ENCODE measurements at places on chromosomes 7 and 10. TPM values are rescaled to one million over a fixed set of nuclear protein-coding genes. Genes with fewer than 3 reads are reported as not detected.

- H3K4me1 ChIP-seq: peaks cover 58% of the 10 kb centered on the region
- DNase-seq: peak; percentile 90
- peak overlapping the region; percentile 26 for H3K4me3 ChIP-seq
- H3K27ac ChIP-seq: peak overlapping the region; percentile 92
- peaks cover 60% of the 10 kb centered on the region for H3K27me3 ChIP-seq
- no peaks in the 10 kb centered on the region for H3K36me3 ChIP-seq
These were observed 98.8 kb downstream of the CHST15 start for GRCh38 chr10:123994417-123995081.

DNA sequence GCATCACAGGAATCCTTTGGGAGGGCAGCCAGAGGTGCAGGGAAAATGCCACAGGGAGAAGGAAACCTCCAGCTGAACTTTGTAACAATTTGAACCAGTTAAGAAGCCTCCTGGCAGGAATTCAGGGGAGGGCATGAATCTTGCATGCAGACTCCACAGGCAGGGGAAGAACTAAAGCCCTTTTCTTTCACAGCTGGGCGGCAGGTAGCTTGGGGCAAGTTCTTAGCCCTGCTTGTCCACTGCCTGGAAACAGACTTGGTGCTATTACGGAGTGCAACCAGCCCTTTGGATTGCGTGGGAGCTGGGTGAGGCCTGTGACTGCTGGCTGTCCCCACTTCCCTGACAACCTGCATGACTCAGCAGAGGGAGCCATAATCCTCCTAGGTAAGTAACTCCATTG lies 51.7 kb upstream of the ADAM12 start:
- no peak for DNase-seq
- H3K4me1 ChIP-seq: no peaks in the 10 kb centered on the region
- no peak overlapping the region for H3K27ac ChIP-seq
- H3K4me3 ChIP-seq: no peak overlapping the region
- no peaks in the 10 kb centered on the region for H3K27me3 ChIP-seq

DNA sequence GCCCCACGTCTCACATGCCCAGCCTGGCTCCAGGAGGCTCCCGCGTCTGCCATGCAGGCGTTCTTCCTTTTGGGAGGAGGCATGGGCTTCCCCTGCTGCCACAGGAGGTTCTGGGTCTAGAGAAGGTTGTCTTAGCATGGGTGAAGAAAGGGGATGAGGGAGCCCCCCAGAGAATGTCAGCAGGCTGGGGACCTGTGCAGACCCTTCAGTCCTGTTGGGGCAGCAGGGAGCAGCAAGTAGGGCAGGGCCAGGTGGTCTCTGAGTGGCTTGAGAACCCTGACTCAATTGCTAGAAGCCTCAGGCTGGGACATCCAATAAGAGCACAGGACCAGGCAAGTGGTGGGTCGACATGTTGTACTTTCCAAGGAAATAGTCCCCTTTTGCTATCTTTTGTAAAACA lies 34.4 kb upstream of the ADCYAP1R1 start:
- no peak overlapping the region for H3K4me3 ChIP-seq
- H3K36me3 ChIP-seq: no peaks in the 10 kb centered on the region
- no peaks in the 10 kb centered on the region for H3K4me1 ChIP-seq
- H3K27me3 ChIP-seq: no peaks in the 10 kb centered on the region

DNA sequence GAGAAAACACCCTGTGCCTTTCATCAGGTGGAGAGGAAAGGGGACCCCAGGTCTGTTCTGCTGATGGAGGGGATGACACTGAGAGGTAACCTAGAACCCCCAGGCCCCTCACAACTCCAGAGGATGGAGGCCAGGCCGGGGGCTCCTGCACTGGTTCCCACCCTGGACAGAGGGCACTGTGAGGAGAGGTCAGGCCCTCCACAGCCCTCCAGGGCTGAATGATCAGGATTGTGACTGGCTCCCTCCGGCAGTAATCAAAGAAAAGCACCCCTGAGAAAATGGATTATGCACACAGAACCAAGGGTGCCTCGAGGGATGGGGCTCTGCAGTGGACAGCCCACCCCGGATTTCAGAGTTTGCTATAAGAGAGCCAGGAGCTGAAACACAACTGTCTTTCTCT lies 502.8 kb downstream of the TCERG1L start:
- DNase-seq: no peak
- H3K27ac ChIP-seq: no peak overlapping the region
- H3K36me3 ChIP-seq: no peaks in the 10 kb centered on the region
- H3K4me1 ChIP-seq: no peaks in the 10 kb centered on the region

GRCh38 chr7:6423942-6424701 lies 23.6 kb downstream of the DAGLB start:
- no peaks in the 10 kb centered on the region for H3K4me1 ChIP-seq
- no peaks in the 10 kb centered on the region for H3K36me3 ChIP-seq
- DNase-seq: peak; percentile 63
- no peaks in the 10 kb centered on the region for H3K27me3 ChIP-seq
- H3K4me3 ChIP-seq: no peak overlapping the region
- peak overlapping the region; percentile 91 for H3K27ac ChIP-seq

DNA sequence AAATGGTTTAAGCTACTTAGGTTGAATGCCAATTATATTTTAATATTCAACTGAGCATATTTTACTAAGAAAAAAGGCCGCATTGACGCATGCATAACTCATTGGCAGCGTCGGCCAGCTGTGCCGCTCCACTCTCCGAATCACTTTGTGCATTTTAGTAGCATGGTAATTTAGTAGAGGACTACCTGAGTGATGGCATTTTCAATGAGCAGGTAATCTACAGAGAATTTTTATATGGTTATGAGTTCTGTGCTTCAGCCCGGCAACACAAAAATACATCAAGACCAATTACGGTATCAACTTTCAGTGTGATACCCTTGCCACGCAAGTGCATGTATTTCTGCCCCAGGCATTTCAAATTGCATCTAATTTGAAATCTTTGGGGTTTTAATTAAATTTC lies 247.2 kb downstream of the EBF3 start:
- H3K27ac ChIP-seq: no peak overlapping the region
- H3K27me3 ChIP-seq: no peaks in the 10 kb centered on the region
- no peaks in the 10 kb centered on the region for H3K4me1 ChIP-seq
- no peak overlapping the region for H3K4me3 ChIP-seq

DNA sequence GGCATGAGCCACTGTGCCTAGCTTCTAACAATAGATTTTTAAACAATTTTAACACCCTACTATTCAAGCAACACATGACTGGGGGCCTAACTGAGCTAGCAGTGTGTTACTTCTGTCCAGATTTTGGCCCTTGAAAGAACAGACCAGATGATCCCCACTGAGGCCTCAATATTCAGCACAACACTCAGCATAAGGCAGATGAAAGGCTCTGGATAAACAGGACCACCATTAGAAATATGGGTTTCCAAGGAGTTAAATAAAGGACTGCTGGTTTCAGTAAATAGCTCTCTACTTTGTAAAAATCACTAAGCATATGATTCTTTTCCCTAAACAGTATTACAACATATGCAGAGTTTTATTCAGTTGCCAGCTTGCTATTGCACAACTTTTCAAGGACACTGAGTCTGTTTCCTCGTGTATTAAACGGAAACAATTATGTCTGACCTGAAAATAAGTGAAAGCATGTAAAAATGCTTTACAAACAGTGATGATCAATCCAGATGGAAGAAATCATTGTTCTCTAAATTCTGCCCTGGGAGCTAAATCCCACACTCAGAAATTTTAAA lies 23.8 kb upstream of the FZD1 start:
- peaks cover 15% of the 10 kb centered on the region for H3K4me1 ChIP-seq
- DNase-seq: no peak
- H3K4me3 ChIP-seq: no peak overlapping the region
- no peaks in the 10 kb centered on the region for H3K27me3 ChIP-seq

DNA sequence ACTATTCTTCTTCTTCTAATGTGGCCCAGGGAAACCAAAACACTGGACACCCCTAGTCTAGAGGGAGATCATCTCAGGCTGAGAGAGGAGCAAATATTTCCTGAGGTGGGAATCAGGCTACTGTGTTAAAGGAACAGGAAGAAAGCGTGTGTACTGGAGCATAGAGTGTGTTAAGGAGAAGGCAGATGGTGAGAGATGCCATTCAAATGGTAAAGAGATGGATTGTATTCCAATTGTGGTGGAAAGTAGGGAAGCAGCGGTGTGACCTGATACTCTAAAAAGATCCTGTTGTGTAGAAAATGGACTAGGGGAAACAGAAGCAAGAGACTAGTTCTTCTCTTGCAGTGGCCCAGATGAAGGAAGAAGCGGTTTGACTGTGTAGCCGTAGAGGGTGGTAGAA lies 31.2 kb downstream of the RAB18 start:
- no peaks in the 10 kb centered on the region for H3K4me1 ChIP-seq
- no peak for DNase-seq
- peaks cover 56% of the 10 kb centered on the region for H3K36me3 ChIP-seq

DNA sequence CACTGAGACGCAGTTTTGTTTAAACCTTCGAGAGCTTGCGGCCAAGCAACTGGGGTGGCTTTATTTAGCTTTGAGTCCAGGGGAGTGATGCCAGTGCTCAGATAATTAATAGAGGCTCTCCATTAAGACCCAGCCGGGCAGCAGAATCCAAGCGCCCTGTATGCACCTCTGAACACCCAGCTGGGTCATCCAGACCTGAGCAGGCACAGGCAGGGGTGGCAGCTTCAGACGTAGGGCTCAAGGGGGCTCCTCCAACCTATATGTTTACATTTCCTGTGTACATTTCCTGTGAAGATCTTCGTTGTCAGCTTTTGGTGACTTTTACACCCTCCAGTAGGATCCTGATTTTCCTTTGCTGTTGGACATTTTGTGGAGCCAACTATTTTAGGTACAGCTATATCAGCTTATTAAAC lies 719.5 kb downstream of the LRMDA start:
- H3K27ac ChIP-seq: peak overlapping the region; percentile 15
- H3K27me3 ChIP-seq: no peaks in the 10 kb centered on the region
- no peaks in the 10 kb centered on the region for H3K4me1 ChIP-seq
- no peak overlapping the region for H3K4me3 ChIP-seq
- peak; percentile 52 for DNase-seq
- no peaks in the 10 kb centered on the region for H3K36me3 ChIP-seq

DNA sequence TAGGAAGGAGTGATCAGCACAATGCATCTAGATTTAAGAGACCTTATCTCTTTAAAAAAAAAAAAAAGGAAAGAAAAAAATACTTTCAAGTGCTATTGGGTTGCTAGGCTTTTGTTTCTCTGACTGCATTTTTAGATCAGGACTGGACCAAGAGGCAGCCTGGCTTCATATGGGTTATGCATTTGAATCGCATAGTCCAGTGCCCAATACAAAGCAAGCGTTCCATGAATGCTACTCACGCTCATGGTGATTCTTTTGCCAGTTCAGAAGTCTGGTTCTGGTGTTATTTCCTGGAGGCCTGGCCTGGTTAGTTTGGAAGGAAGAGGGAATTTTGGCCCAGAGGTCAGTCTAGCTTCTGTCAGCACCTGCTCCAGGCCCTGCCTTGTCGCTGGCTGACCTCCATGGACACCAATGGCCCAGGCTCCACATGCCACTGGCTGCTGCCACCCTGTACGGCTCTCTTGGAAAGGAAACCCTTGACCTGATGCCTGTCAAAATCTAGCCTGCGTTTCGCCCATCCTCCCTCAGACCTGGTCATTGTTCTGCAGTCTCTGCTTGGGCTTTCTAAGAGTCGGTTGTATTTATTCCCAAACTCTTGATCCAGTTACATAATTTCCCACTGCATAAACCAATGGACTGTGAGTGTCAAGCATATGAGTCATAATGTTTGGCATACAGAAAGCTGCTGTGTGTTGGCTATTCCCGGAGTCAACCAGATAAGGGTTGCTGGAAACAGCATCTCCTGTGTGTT lies 74.3 kb upstream of the MKX start:
- H3K27me3 ChIP-seq: no peaks in the 10 kb centered on the region
- H3K36me3 ChIP-seq: no peaks in the 10 kb centered on the region
- no peak overlapping the region for H3K4me3 ChIP-seq
- peaks cover 7% of the 10 kb centered on the region for H3K4me1 ChIP-seq
- no peak overlapping the region for H3K27ac ChIP-seq
- DNase-seq: no peak

GRCh38 chr10:104447331-104447730 lies 93.7 kb downstream of the CFAP58 start:
- no peak overlapping the region for H3K4me3 ChIP-seq
- H3K27me3 ChIP-seq: no peaks in the 10 kb centered on the region
- H3K4me1 ChIP-seq: no peaks in the 10 kb centered on the region
- H3K36me3 ChIP-seq: no peaks in the 10 kb centered on the region
- H3K27ac ChIP-seq: no peak overlapping the region
- no peak for DNase-seq

DNA sequence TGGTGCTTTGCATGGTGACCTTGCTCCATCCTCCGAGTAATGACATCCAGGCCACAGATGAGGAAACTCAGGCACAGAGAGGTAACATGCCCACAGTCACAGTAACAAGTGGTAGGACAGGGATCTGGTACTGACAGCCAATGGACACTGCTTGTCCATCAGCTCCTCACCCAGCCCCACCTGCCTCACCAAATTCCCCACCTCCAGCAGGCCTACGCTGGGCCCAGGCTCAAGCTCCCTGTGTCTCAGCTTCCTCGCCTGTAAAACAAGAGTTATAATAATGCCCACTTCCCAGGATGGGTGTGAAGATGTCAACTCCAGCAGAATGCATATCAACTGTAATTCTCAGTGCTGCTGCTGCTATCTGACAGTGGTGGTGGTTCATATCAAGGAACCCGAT lies 123.8 kb downstream of the GRID1 start:
- no peaks in the 10 kb centered on the region for H3K36me3 ChIP-seq
- no peak for DNase-seq
- H3K27me3 ChIP-seq: no peaks in the 10 kb centered on the region
- H3K4me1 ChIP-seq: no peaks in the 10 kb centered on the region
- H3K4me3 ChIP-seq: no peak overlapping the region
- H3K27ac ChIP-seq: no peak overlapping the region

- no peaks in the 10 kb centered on the region for H3K4me1 ChIP-seq
- no peak overlapping the region for H3K4me3 ChIP-seq
- DNase-seq: no peak
- H3K27me3 ChIP-seq: no peaks in the 10 kb centered on the region
- no peak overlapping the region for H3K27ac ChIP-seq
These were observed 151.3 kb downstream of the HGF start for GRCh38 chr7:81618396-81619014.

GRCh38 chr7:71498381-71498780 lies 366.4 kb downstream of the GALNT17 start:
- no peak overlapping the region for H3K4me3 ChIP-seq
- H3K4me1 ChIP-seq: no peaks in the 10 kb centered on the region
- no peak for DNase-seq
- no peaks in the 10 kb centered on the region for H3K36me3 ChIP-seq
- H3K27me3 ChIP-seq: no peaks in the 10 kb centered on the region
- no peak overlapping the region for H3K27ac ChIP-seq

Gene MMD2
- total RNA-seq: not detected

Gene CPN1
- total RNA-seq: not detected

Gene PARD3
- 25.6 TPM for total RNA-seq

Gene OPALIN
- not detected for total RNA-seq

Gene SPDYE5
- total RNA-seq: not detected

Gene RNF133
- 1.2 TPM for total RNA-seq

Gene DGKI
- total RNA-seq: 1.4 TPM

Gene TSPAN14
- 116 TPM for total RNA-seq

Gene XPNPEP1
- 49.0 TPM for total RNA-seq

Gene AOC1
- total RNA-seq: 0.70 TPM

Data from left lung (tissue), 14 donors.